Mesothelial cell of epicardium (in vitro differentiated cells): ENCODE measurements at places on chromosomes 4 and X. TPM values are rescaled to one million over a fixed set of nuclear protein-coding genes. Genes with fewer than 3 reads are reported as not detected.
A peak's percentile ranks its signal among the peaks of the same experiment; 100 is the strongest.

DNA sequence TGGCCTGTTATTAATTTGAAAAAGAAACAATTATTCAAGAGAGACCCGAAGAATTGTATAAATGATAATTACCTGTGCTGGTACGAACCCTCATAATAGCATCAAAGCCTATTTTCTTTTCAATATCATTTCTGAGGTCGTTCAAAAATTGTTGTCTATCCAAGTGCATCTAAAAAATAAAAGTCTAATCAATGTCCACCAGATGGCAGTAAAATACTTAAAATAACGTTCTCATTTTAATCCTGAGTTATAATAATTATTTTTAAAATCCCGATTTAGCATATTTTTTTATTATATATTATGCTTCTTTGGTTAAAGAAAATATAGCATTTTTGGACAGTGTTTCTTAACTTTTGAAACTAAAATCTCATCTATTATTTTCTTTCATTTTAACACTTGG lies 55.7 kb downstream of the METTL14 start:
- no peak for DNase-seq
- H3K27ac ChIP-seq, result peak overlapping the region; percentile 58
- no peak overlapping the region for H3K4me3 ChIP-seq
- H3K4me1 ChIP-seq, result peaks cover 20% of the 10 kb centered on the region
- H3K36me3 ChIP-seq, result peaks cover 42% of the 10 kb centered on the region
- no peaks in the 10 kb centered on the region for H3K27me3 ChIP-seq

DNA sequence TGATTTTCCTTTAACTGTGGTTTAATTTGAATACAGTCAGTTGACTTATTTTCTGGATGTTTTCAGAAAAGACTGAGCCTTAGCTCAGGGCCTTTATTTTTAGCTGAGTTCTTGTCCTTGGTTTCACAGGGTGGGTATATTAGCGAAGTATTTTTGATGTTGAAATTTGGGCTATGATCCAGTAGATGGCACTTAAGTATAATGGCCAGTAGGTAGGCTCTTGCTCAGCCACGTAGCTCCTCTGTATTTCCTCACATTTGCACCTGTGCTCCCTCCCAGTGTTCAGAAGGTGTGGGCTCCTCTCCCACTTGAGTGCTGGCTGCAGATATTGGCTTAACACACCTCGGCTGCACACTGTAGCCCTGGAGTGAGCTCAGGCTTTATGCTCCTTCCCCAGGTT lies 549.9 kb upstream of the AMOT start:
- no peak overlapping the region for H3K27ac ChIP-seq
- peaks cover 7% of the 10 kb centered on the region for H3K36me3 ChIP-seq
- H3K4me3 ChIP-seq, result no peak overlapping the region
- no peaks in the 10 kb centered on the region for H3K27me3 ChIP-seq

GRCh38 chr4:145820407-145820806 lies 118.2 kb downstream of the ZNF827 start:
- no peaks in the 10 kb centered on the region for H3K27me3 ChIP-seq
- no peak for DNase-seq
- H3K4me3 ChIP-seq, result no peak overlapping the region
- peaks cover 9% of the 10 kb centered on the region for H3K4me1 ChIP-seq
- H3K27ac ChIP-seq, result peak overlapping the region; percentile 43

GRCh38 chrX:15600745-15601144 lies at the start of gene ACE2:
Gene ACE2, minus strand, starts transcription at chrX:15600960. Its CDS starts 49 bp downstream, at chrX:15600911.
- no peak for DNase-seq
- H3K27me3 ChIP-seq, result no peaks in the 10 kb centered on the region
- H3K4me3 ChIP-seq, result no peak within 1 kb of the TSS
- H3K27ac ChIP-seq, result no peak within 1 kb of the TSS

GRCh38 chr4:6680372-6681034 lies 13.2 kb upstream of the S100P start:
- peaks cover 26% of the 10 kb centered on the region for H3K36me3 ChIP-seq
- no peak for DNase-seq
- H3K4me1 ChIP-seq, result peaks cover 18% of the 10 kb centered on the region
- H3K27me3 ChIP-seq, result no peaks in the 10 kb centered on the region

DNA sequence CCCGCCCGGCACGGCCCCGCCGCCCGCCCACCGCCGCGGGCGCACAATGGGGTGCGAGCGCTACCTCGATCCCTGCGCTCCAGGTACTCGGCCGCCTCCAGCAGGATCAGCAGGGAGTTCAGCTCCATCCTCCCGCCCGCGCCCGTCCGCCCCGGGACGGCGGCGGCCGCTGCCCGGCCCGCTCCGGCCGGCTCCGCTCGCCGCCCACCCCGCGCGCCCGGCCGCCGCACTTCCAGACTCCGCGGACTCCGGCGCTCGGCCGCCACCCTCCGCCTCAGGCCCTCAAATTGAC lies at the start of gene MXD4:
Gene MXD4, minus strand, starts transcription at position 257 of the 292 bp plus-strand sequence. Its CDS starts 129 bp downstream, at position 128.
- no peaks in the 10 kb centered on the region for H3K27me3 ChIP-seq
- H3K36me3 ChIP-seq, result no peaks in the 10 kb centered on the region
- peak within 1 kb of the TSS; percentile 72 for H3K4me3 ChIP-seq
- H3K27ac ChIP-seq, result peak within 1 kb of the TSS; percentile 53
- DNase-seq, result no peak

- no peak overlapping the region for H3K27ac ChIP-seq
- H3K4me3 ChIP-seq, result no peak overlapping the region
- H3K36me3 ChIP-seq, result no peaks in the 10 kb centered on the region
- DNase-seq, result no peak
- no peaks in the 10 kb centered on the region for H3K27me3 ChIP-seq
Measured at GRCh38 chr4:1285790-1286553, 3.7 kb upstream of the MAEA start.

- H3K36me3 ChIP-seq, result peaks cover 21% of the 10 kb centered on the region
- peaks cover 10% of the 10 kb centered on the region for H3K4me1 ChIP-seq
Measured at GRCh38 chr4:112418092-112418491, 97.9 kb downstream of the NEUROG2 start.

DNA sequence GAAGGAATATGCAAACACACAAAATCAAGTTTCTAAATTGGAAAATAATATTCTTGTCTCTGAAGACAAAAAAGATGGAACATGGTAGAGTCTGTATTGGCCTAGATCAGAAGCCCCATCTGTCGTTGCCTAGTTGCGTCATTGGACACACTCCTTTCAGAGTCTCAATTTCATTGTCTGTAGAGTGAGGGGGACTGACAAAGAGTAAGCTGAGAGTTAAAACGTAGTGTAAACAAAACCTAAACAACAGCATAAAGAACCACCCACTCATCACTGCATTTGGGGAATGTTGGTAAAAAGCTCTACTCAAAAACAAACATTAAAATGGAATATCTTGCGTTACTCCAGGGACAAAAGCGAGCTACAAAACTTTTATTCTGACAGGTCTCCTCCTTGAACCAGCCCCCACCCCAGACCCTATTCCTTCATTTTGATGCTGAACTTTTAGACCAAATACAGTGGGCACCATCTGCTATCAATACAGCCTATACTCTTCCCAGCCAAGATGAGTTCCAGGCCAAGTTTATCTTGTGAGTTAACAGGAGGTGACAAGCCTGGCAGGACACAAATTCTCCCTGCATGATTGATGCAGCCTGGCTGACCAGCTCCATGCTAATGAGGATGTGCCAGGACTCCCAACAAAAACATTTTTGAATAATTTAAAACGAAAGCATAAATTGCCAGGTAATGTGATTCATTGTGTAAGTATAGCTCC lies 125.2 kb downstream of the COL25A1 start:
- H3K4me3 ChIP-seq, result no peak overlapping the region
- peaks cover 32% of the 10 kb centered on the region for H3K4me1 ChIP-seq
- H3K36me3 ChIP-seq, result peaks cover 2% of the 10 kb centered on the region
- no peaks in the 10 kb centered on the region for H3K27me3 ChIP-seq
- no peak for DNase-seq

DNA sequence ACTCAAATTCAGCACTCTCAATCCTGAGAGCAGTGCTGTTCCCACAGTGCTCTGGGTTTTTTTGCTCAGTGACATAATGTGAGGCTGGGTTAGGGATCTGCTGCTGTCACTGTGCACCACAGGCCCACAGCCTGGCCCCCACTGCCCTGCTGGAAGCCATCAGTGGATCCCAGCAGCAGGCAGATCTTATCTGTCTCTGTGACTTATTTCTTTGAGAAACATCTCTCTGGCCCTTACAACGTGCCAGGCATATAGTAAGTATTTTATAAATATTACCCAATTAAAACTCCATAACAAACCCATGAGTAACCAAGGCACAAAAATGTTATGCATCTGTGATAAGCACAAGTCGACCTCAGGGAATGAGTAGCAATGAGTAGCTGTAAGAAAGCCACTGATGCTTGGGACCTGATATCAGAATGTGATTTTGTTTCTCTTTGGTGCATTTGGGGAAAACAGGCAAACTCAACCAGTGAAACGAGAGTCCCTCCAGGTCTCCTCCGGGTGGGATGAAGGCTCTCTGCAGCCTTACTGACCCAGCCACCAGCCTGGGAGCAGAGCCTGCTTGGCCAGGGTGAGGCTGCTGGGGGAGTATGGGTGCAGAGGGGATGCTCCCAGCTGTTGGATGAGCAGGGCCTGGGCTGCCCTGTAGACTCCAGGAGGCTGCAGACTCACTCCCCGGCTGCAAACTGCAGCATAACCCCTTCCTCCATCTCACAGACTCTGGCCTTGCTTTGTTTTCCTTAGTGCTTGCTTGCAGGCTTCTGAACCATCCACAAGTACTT lies 172.7 kb upstream of the LNX1 start:
- DNase-seq, result no peak
- H3K36me3 ChIP-seq, result no peaks in the 10 kb centered on the region
- no peaks in the 10 kb centered on the region for H3K27me3 ChIP-seq
- peaks cover 41% of the 10 kb centered on the region for H3K4me1 ChIP-seq

- no peak overlapping the region for H3K4me3 ChIP-seq
- peaks cover 8% of the 10 kb centered on the region for H3K4me1 ChIP-seq
- no peaks in the 10 kb centered on the region for H3K27me3 ChIP-seq
Measured at GRCh38 chr4:179285696-179286095, 1843.5 kb upstream of the AGA start.

GRCh38 chr4:165560941-165561340 lies 182.1 kb downstream of the CPE start:
- H3K4me3 ChIP-seq, result no peak overlapping the region
- H3K27me3 ChIP-seq, result peaks cover under 1% of the 10 kb centered on the region
- no peaks in the 10 kb centered on the region for H3K4me1 ChIP-seq
- no peak overlapping the region for H3K27ac ChIP-seq
- H3K36me3 ChIP-seq, result no peaks in the 10 kb centered on the region
- DNase-seq, result no peak

DNA sequence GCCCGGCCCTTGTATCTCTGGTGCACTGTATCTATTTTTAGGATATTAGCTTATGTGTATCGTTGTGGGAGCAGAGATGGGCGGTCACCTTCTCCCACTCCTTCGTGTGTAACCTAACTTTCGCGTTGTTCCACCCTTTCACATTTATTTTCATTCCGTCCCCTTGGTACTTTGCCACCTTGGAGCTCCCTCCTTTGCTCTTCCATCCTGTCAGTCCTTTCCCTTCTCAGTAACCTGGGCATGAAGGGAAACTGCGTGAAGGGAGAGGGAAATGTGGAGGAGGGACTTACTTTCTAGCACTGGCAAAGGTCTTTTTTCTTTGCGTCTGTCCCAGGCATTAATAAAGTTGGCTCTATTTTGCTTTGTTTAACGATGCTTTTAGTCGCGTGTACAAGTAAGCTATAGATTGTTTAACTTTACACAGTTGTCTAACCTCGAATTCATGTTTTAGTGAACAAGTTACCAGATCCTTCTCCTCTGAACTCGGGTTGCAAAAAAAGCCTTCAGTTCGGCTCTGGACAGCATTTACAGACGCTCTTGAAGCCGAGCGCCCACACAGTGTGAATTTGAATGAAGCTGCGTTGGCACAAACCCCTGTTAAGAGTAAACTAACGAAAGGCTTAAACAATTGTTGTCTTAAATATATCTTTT lies 3.9 kb downstream of the PCDH10 start:
- H3K4me1 ChIP-seq, result peaks cover 71% of the 10 kb centered on the region
- peaks cover 44% of the 10 kb centered on the region for H3K27me3 ChIP-seq
- no peak for DNase-seq
- peak overlapping the region; percentile 84 for H3K4me3 ChIP-seq
- H3K27ac ChIP-seq, result no peak overlapping the region

DNA sequence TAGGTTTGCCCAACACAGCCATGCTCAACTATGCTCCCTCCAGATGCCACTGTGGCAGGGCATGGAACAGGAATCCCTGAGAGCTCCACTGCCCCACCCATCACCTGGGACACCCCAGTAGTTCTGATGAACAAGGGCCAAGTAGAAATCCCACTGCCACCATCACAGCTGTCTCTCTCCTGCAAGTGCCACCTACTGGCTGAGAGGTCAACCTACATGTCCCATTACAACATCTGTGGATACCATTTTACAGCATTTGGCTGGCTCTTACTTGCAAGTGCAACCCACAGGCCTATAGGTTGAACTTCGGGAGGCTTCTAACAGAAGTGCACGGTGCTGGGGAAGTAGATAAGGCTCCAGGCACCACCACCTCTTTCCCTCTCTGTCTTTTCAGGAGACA lies 142.5 kb downstream of the CXXC4 start:
- no peak overlapping the region for H3K4me3 ChIP-seq
- no peaks in the 10 kb centered on the region for H3K27me3 ChIP-seq
- peaks cover 4% of the 10 kb centered on the region for H3K36me3 ChIP-seq
- no peak overlapping the region for H3K27ac ChIP-seq

DNA sequence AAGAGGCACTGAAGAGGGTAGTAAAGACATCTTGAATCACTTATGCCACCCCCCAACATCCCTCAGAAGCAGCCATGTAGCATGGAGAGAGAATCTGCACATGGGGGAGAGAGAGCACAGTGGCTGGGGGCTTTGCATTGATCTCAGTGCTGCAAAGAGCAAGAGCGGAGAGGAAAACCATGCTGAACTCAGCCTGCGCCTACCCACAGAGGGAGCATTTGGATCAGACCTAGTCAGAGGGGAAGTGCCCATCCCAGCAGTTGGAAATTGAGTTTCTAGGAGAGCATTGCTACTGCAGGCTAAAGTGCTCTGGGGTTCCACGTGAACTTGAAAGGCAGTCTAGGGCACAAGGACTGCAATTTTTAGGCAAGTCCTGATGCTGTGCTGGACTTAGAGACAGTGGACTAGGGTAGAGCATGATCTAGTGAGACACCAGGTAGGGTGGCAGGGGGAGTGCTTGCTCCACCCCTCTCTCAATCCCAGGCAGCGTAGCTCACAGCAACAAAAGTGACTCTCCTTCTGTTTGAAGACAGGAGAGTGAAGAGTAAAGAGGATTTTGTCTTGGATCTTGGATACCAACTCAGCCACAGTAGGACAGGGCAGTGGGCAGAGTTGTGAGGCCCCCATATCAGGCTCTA lies 9.0 kb upstream of the PROM1 start:
- no peaks in the 10 kb centered on the region for H3K36me3 ChIP-seq
- no peak overlapping the region for H3K27ac ChIP-seq
- DNase-seq, result no peak

DTHD1 gene
- not detected in 3 replicates for total RNA-seq

VCX3A gene
- total RNA-seq, result 0.40 to 0.63 TPM (median 0.41 TPM) in 3 replicates

OTC gene
- total RNA-seq, result not detected in 3 replicates

ZNF732 gene
- 1.6 to 2.7 TPM (median 2.0 TPM) in 3 replicates for total RNA-seq

UGT2B17 gene
- total RNA-seq, result not detected in 3 replicates

PASD1 gene
- not detected in 3 replicates for total RNA-seq
